ENCODE measurements at places on chromosomes 6 and 20.

DNA sequence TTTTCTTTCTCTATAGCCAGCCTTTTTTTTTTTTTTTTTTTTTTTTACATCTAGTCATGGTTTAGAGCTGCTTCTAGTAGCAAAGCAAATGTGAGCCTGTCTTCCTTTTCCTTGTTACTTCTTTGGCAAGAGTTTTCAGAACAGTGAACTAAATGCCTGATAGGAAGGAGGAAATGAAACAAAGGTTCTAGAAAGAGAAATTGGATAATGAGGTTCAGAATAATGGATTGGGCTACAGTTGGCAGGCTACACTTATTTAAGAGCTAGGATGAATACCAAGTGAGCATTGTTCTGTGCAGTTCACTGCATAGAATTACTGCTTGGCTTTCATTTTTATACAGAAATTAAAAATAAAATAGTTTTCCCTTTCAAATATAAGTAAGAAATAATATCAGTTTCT is 78.6 kb downstream of the HIVEP1 start:
- no peak for DNase-seq

DNA sequence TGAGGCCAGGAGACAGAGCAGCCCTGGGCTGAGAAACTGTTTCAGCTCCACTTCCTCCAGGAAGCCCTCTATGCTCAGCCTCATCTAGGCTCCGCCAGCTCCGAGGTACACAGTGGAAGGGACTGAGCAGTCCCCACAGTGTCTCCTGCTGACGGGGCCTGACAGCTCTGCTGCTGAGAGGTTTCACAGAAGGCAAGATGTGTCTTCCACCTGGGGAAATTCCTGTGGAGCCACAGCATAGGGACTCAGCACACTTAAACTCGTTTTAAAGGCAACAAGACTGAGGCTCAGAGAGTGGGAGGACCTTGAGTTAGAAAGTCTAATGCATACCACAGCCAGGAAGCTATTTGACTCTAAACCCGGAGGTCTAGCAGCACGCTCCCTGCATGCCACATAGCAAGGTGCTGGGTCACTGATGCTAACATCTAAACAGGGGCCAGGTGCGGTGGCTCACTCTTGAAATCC is 6.8 kb downstream of the ADA start:
- DNase-seq: no peak

- DNase-seq: no peak
Measured at GRCh38 chr6:169145991-169146501, 107.6 kb downstream of the THBS2 start.

- no peak for DNase-seq
Measured at GRCh38 chr6:52568320-52568719, 8.5 kb downstream of the TRAM2 start.

- DNase-seq: no peak
Measured at GRCh38 chr6:35804996-35805736, at the start of gene LHFPL5. Gene LHFPL5 (plus strand): TSS chr6:35805352. CDS start chr6:35805671, 319 bp downstream.

- DNase-seq: no peak
Measured at GRCh38 chr6:137002505-137002904, 42.3 kb downstream of the IL20RA start.

GRCh38 chr20:37417617-37418467 is 71.9 kb downstream of the SRC start:
- DNase-seq: no peak

GRCh38 chr6:156842598-156843250 is 65.5 kb downstream of the ARID1B start:
- DNase-seq: no peak

GRCh38 chr6:138999949-139000725 is 12.1 kb upstream of the REPS1 start:
- no peak for DNase-seq

DNA sequence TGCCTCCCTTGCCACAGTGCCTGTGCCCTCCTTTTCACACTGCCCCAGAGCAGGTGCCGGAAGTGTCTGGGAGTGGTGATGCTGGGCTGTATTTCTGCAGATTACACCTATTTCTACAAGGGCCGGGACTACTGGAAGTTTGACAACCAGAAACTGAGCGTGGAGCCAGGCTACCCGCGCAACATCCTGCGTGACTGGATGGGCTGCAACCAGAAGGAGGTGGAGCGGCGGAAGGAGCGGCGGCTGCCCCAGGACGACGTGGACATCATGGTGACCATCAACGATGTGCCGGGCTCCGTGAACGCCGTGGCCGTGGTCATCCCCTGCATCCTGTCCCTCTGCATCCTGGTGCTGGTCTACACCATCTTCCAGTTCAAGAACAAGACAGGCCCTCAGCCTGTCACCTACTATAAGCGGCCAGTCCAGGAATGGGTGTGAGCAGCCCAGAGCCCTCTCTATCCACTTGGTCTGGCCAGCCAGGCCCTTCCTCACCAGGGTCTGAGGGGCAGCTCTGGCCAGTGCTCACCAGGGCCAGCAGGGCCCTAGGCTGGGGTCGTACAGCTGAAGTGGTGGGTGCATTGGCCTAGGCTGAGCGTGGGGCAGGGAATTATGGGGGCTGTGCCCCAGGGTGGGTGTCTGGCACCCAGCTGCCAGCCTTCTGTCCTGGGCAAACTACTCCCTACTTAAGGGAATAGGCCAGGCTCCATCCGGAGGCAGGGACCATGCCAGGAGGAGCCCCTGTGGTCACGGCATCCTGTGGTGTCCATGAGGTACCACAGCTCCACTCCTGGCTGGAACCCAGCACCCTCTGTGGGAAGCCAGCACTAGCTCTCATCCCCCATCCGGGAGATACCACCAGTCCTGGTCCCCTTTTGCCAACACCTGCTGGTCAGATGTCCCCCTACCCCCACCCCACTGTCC is 3.5 kb downstream of the MMP24OS start:
- DNase-seq: no peak

DNA sequence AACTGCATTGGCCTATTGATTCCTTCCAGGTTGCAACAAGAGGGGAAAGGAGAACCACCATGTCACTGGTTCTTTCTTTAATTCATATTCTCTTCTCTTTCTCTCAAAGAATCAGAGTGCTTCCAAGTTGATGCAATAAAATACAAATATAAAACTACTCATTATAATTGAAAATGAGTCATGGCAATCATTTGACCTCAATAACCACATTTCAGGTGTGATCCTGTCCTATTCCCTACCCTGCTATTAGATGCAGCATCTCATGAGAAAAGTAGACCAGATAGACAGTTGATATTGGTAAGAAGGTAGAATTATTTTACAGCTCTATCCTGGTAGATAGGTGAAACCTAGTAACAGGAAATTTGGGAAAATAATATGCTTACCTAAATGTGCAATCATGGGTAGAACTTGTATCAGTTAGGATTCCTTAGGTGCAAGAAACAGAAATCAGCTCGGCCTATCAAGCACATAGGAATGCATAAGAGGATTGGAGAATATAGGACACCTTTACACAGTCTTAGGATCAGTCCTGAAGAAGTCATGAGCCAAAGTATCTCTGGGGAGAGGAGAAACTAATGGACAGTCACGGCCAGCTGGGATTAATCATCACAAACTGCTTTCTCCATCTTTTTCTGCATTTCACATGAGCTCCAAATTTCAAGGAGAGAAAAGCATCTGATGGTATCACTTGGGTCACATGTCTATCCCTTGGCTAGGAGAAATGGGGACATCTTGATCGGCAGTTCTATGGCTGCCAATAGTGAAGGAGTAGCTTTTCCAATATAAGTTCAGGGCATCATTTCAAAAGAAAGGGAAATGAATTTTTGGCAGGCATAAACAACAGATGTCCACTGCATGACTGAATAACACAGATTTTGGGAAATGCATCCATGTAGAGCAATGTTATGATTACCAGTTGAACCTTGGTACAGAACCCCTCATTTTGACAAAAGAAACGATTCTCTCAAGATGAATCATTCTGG is 19.3 kb upstream of the RNF146 start:
- DNase-seq: no peak

DNA sequence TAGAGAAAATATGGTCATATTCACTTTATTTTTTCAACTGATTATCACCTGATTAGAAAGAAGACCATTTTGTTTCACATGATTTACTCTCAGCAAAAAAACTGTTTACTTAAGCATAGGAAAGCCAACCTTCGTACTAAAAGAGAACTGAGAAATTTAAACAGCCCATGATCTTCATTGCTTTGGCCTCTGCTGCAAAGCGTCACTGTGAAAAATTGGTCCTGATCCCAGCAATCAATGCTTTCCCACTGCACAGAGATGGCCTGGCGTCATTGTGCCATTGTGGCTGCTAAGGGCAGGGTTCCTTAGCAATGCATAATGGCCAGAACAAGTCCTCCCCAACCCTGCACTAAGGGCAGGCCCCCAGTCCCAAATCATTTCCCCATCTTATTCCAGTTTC is 19.9 kb upstream of the THEMIS start:
- DNase-seq: no peak

- no peak for DNase-seq
Measured at GRCh38 chr6:41724586-41725501, 10.6 kb downstream of the TFEB start.

GRCh38 chr20:43766385-43766784 is 39.6 kb upstream of the GTSF1L start:
- DNase-seq: no peak

- no peak for DNase-seq
Measured at GRCh38 chr20:16417001-16417400, 156.2 kb downstream of the KIF16B start.

DNA sequence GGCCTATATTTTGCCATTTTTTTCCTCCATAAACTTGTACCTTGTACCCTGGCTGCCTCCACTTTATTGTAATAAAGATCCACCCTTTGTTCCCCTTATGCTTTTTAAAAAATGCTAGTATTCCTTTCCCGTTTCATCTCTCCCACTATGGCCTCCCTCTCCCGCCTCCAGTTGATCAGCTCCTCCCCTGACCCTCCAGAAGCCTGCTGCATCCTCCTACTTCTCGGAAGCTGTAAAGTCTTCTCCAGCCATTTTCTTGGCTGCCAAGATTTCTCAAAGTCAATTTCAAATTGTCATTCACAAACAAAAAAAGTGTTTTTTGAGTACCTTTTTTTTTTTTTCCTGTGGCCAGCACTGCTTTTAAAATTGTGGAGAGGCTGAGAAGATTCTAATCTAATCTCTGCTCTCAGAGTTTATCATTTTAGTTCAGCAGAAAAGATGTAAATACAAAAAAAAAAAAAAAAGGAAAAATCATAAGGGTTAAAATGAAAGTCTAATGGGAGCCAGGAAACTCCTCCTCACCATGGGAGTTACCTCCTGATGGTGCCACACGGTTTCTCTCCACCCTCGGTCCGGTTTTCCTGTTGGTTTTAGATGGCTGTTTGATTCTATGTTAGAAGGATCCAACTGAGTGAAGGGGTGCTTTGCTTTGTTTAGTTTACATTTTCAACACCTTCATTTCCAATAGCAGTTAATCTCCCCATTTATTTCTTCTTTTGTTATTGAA is 103.0 kb upstream of the KCNK16 start:
- DNase-seq: no peak
